ENCODE measurements at places on chromosomes 6 and 20. TPM values are rescaled to one million over a fixed set of nuclear protein-coding genes. Genes with fewer than 3 reads are reported as not detected.

DNA sequence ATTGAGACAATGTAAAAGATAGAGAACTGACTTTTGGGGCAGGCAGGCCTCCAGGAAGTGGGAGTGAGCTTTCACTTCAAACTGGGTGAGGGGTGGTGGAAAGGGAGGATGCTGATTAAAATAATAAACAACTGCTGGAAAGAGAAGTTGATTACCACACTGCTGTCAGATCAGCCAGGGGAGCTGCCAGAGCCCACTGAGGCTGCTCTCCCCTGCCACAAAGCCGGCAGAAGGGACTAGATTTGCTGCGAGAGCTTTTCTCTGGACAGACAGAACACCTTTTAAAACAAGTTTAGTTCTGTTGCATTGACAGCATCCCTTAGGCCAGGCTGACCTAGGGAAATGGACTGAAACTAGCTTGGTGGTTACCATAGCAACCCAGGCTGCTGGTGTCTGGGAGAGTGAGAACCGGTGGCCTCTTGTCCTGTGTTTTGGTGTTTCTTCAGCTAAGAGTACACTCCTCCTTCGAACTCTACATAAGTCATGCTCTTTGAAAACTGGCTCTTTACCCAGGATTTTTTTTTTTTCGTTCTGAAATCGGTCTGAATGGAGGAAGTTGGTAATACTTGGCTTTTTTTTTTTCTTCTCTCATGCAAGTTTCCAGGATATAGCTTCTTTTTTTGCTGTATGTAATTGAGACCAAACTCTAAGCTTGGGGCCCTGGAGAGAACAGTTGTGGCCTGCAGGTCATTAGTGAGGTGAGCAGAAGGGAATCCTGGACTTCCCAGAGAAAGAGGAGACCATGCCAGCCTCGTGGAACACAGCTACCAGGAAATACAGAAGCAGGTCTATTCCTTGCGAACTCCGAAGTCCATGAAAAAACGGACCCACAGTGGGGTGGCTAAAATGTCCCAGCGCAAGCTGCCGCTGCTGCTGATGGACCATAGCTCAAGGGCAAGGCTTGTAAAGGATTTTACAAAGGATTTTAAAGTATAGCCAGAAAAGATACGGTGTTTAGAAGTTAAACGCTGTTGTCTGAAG lies 374.4 kb downstream of the UTRN start:
- no peak for DNase-seq
- no peaks in the 10 kb centered on the region for H3K27me3 ChIP-seq
- no peak overlapping the region for H3K4me3 ChIP-seq
- H3K4me1 ChIP-seq = peaks cover 19% of the 10 kb centered on the region

DNA sequence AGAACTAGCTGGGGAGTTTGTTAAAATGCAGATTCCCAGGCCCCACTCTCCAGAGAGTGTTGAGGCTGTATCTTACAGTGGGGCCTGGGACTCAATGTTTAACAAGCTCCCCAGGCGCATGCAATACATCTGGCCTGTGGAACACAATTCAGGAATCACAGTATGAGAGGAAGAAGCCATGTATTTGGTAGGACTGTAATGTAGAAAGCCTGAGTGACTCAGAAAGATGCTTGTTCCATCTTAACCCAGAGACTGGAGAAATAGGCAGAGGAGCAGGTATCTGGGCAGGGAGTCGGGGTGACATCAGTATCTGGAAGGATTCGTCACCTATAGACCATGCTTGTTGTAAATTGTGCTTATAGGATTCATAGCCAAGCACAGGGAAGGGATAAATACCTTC lies 90.5 kb downstream of the UNC5CL start:
- H3K4me1 ChIP-seq = no peaks in the 10 kb centered on the region
- no peak overlapping the region for H3K4me3 ChIP-seq
- H3K36me3 ChIP-seq = no peaks in the 10 kb centered on the region
- H3K27me3 ChIP-seq = no peaks in the 10 kb centered on the region

GRCh38 chr6:157634546-157634945 lies 188.5 kb upstream of the SNX9 start:
- H3K27me3 ChIP-seq = no peaks in the 10 kb centered on the region
- H3K4me1 ChIP-seq = no peaks in the 10 kb centered on the region
- no peak for DNase-seq
- no peaks in the 10 kb centered on the region for H3K36me3 ChIP-seq

DNA sequence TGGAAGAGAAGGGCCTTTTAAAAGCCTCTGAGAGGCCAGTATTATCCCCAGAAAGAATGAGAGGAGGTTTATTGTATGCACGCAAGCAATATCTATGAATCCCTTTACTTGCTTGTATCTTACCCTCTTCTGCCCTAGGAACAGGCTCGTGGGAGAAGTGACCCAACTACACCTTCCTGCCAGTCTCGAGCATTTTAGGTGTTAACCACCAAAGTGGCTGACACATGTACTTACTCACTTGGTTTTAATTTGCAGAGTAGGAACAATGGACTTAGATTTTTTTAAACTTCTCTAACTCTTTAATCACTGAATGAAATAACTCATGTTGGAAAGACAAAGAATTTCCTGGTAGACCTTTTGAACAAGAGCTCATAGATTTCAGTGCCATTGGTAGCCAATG lies 296.9 kb downstream of the PLCB1 start:
- H3K4me1 ChIP-seq = no peaks in the 10 kb centered on the region
- H3K4me3 ChIP-seq = no peak overlapping the region
- no peak for DNase-seq

DNA sequence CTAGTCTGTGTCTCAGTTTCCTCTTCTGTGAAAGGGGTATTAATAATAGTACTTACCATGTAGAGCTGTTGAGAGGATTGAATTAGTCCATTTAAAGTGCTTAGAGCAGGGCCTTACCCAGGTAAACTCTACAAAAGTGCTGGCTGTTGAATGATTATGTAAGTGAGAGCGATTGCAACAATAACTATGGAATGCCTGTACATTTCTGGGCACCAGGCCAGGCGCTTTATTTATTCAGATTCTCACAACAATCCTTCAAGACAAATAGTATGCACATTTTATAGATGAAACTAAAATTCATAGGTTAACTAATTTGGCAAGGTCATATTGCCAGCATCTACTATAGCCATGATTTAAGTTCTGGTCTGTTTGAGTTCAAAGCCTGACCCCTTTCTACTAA lies 78.3 kb upstream of the MMS22L start:
- H3K4me3 ChIP-seq = no peak overlapping the region
- no peaks in the 10 kb centered on the region for H3K36me3 ChIP-seq
- H3K27me3 ChIP-seq = no peaks in the 10 kb centered on the region
- no peaks in the 10 kb centered on the region for H3K4me1 ChIP-seq
- H3K27ac ChIP-seq = no peak overlapping the region
- no peak for DNase-seq

VSX1 gene
- 0.08 TPM for polyA plus RNA-seq

GRCh38 chr6:133447924-133448323 lies 206.8 kb downstream of the EYA4 start:
- no peaks in the 10 kb centered on the region for H3K27me3 ChIP-seq
- H3K4me1 ChIP-seq = no peaks in the 10 kb centered on the region
- no peak for DNase-seq

- H3K36me3 ChIP-seq = no peaks in the 10 kb centered on the region
- no peak for DNase-seq
- no peaks in the 10 kb centered on the region for H3K27me3 ChIP-seq
- peaks cover 20% of the 10 kb centered on the region for H3K4me1 ChIP-seq
These were observed 14.6 kb upstream of the UQCC2 start for GRCh38 chr6:33725891-33726673.

DNA sequence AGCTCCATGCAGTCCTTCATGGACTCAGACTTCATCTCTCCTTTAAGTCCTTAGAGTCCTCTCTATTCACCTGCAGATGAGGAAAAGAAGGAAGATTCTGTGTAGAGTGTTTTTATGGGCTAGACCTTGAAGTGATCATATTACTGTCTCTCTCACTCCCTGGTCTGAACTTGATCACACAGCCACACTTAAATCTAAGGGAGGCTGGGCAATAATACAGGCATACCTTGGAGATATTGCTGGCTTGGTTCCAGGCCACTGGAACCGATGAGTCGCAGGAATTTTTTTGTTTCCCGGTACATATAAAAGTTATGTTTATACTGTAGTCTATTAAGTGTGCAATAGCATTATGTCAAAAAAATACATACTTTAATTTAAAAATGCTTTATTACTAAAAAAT lies 59.2 kb upstream of the FOXO3 start:
- H3K27me3 ChIP-seq = no peaks in the 10 kb centered on the region
- H3K4me3 ChIP-seq = no peak overlapping the region
- no peaks in the 10 kb centered on the region for H3K4me1 ChIP-seq
- no peak overlapping the region for H3K27ac ChIP-seq

GRCh38 chr6:67687396-67687795 lies 947.7 kb upstream of the ADGRB3 start:
- H3K27me3 ChIP-seq = no peaks in the 10 kb centered on the region
- DNase-seq = no peak
- no peaks in the 10 kb centered on the region for H3K4me1 ChIP-seq
- H3K4me3 ChIP-seq = no peak overlapping the region
- no peak overlapping the region for H3K27ac ChIP-seq
- H3K36me3 ChIP-seq = no peaks in the 10 kb centered on the region

TMC2 gene
- polyA plus RNA-seq = 0.19 TPM

DNA sequence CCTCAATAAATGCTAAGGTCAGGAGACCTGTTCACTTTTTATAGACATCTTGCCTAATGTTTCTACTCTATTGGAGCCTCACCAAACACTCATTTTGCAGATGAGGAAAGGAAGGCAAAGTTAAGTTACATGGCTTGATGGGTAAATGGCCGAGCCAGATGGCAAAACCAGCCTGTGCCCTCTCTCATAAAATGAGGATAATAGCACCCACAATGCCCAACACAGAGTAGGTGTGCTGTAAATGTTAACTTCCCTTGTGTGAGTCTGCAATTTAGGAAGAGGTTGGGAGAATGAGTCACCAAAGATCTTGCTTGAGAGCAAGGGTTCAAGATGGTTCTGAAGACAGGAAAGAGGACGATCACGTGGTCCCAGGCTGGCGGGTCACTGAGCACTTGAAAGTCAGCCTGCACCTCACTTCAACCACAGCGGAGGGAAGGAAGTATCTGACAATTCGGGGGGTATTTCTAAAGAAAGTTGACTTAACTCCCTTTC lies 3.3 kb downstream of the KCNK5 start:
- H3K4me3 ChIP-seq = peak overlapping the region; percentile 2
- H3K27ac ChIP-seq = no peak overlapping the region
- H3K27me3 ChIP-seq = no peaks in the 10 kb centered on the region
- no peaks in the 10 kb centered on the region for H3K36me3 ChIP-seq
- DNase-seq = no peak
- H3K4me1 ChIP-seq = no peaks in the 10 kb centered on the region

DNA sequence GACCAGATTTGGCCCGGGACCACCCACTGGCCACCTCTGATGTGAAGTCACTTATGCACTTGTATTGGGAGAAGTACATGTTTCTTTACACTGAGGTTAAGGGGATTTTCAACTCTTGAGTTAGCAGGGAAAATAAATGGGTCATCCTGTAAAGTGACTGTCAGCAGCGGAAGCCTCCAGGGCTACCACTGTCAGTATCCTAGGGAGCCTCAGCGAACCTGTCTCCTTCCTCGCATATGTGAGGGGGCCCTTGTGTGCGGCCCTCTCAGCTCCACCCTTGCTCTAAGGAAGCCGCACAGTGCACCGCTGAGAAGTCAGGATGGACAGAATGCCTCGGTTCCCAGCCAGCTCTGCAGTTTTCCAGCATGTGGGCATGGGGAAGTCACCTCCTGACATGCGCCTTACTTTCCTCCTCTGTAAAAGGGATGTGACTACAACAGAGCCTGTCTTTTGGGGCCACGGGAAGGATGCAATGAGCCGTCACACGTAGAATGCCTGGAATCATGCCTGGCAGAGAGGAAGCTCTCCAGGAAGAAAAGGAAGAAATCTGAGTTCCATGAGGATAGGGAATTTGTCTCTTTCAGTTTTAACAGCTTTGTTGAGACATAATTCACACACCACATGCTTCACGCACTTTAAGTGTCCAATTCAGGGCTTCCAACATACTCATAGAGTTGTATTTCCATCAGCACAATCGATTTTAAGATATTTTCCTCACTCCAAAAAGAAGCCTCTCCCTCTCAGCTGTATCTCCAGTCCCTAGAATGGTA lies 115.4 kb downstream of the SYCP2 start:
- H3K4me3 ChIP-seq = no peak overlapping the region
- no peak overlapping the region for H3K27ac ChIP-seq
- H3K36me3 ChIP-seq = no peaks in the 10 kb centered on the region
- H3K27me3 ChIP-seq = no peaks in the 10 kb centered on the region
- peak; percentile 21 for DNase-seq

- peaks cover 7% of the 10 kb centered on the region for H3K36me3 ChIP-seq
- H3K27ac ChIP-seq = no peak overlapping the region
- no peaks in the 10 kb centered on the region for H3K4me1 ChIP-seq
- H3K27me3 ChIP-seq = no peaks in the 10 kb centered on the region
- H3K4me3 ChIP-seq = no peak overlapping the region
These were observed 8.1 kb downstream of the LYRM2 start for GRCh38 chr6:89630488-89630887.

- DNase-seq = no peak
- H3K36me3 ChIP-seq = no peaks in the 10 kb centered on the region
- no peak overlapping the region for H3K4me3 ChIP-seq
- no peaks in the 10 kb centered on the region for H3K4me1 ChIP-seq
- H3K27me3 ChIP-seq = no peaks in the 10 kb centered on the region
- H3K27ac ChIP-seq = no peak overlapping the region
These were observed 325.5 kb upstream of the ARID1B start for GRCh38 chr6:156451726-156452125.

DNA sequence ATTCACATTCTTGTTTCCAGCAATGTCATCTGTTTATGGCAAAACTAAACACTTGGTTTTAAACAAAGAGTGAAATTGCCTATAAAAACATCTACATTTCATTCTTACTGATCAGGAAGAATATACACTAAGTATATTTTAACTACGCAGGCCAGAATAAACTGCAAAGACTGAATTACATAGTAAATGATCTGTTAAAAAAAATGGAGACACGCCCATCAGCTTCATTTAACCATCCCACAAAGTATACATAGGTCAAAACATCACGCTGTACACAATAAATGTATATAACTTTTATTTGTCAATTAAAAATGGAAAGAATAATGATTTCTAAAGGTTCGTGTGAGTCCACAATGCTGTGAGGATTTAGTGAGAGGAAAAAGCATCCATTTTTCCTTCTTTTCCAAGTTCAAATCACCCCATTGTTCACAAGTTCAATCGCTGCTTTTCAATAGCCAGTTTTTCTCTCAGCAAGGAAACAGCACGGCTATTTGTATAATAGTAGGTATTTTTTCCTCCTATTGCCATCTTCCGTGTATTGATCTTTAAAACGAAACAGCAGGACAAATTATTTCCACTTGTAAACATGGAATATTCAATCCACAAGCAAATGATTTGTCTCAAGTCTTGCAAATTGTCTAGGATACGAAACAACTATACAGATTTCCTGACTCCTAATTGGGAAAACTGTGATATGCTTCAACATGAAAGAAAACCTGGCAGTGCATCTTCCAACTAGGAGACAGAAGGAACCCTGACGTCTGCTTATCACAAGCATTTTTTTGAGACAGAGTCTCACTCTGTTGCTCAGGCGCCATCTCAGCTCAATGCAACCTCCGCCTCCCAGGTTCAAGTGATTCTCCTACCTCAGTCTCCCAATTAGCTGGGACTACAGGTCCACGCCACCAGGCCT lies 10.6 kb downstream of the SFT2D1 start:
- no peak overlapping the region for H3K27ac ChIP-seq
- no peak overlapping the region for H3K4me3 ChIP-seq
- no peak for DNase-seq
- H3K36me3 ChIP-seq = no peaks in the 10 kb centered on the region
- H3K4me1 ChIP-seq = peaks cover 10% of the 10 kb centered on the region

Data from pancreas (tissue), 10 donors.